ENCODE measurements at places on chromosomes 5 and 9. TPM values are rescaled to one million over a fixed set of nuclear protein-coding genes. Genes with fewer than 3 reads are reported as not detected.
A peak's percentile ranks its signal among the peaks of the same experiment; 100 is the strongest.

Gene ENC1
- total RNA-seq: 0.48 TPM

DNA sequence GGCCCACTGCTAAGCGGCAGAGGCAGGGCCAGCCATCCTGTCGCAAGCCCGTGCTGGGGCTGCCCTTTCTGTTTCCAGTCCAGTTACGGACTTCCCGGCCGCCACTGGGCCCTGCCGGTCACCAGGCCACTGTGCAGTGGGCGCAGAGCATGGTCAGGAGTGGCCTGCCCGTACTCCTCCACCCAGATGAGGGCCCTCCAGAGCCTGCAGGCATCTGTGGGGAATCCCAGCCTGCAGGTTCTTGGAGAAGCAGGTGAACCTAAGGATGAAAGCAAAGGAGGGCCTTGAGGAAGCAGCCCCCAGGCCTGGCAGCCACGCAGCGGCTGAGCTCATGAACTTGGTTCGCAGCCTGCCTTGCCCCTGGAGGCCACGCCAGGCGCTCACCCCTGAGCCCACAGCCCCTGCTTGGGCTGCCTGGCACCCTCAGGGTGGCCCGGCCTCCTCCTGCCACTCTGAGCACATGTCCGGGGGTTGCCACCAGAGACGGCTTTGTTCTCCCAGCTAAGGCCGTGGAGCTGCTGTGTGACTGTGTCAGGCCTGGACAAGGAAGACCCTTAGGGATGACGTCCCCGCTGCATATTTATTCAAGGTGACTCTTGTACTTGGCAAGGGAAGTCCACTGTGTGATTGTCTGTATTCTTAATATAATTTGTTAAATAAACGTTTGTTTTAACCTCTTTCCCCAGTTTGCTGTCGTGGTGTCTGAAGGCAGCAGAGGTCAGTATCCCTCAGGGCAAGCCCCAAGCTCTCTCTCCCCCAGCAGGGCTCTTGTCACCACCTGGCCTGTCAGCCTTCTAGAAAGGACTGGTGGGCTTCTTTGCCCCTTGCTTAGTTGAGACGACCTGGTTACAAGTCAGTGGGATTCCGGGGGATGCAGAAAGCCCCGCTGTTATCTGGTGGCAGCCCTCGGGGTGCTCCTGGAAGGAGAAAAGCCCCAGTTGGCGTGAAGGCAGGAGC is 107.1 kb upstream of the LMX1B start:
- DNase-seq: no peak

DNA sequence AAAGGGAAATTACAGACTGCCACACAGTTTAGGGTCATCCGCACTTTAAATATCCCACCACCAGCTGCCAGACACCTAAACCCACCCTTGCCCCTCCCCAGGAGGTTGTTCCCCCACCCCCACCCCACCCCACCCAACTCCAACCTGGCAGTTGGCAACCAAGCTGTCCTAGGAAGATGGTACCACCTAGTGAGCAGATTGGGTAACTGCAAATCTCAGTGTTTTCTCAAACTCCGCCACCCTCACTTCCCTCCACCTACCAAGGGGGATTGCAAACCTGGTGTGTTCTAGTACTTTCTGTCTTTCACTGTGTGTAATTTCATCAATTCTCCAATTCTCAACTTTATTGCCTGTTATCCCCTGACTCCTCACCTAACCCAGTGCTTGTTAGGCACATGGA is 323.8 kb upstream of the IRX2 start:
- DNase-seq: no peak

DNA sequence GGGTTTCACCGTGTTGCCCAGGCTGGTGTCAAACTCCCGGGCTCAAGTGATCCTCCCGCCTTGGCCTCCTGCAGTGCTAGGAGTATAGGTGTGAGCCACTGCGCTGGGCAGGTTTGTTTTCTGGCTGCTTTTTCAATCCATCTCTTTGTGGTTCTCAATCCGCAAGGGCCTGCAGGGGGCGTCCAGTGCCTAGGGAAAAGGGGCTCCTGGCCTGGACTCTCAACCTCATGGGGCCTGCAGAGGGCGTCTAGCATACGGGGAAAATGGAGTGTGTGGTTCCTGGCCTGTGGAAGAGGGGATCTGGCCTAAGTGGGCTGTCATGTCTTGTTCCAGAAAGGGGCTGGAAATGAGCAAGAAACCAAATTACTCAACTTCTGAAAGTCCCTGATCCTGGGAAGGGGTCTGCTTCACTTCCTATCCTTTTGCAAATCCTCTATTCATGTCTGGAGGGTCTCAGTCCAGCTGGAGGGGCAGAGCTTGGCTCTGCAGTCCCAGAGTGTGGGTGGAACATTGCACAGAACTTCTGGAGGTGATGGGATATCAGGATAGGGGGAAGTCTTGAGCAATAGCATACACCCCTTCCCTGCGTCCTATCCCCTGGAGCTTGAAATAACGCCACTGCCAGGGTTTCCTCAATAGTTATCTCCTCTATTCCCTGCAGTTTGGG is 12.7 kb upstream of the CCL27 start:
- peak; percentile 81 for DNase-seq

GRCh38 chr5:67366691-67367395 is 170.2 kb upstream of the CD180 start:
- DNase-seq: no peak

Gene CMBL
- 0.46 TPM for total RNA-seq

DNA sequence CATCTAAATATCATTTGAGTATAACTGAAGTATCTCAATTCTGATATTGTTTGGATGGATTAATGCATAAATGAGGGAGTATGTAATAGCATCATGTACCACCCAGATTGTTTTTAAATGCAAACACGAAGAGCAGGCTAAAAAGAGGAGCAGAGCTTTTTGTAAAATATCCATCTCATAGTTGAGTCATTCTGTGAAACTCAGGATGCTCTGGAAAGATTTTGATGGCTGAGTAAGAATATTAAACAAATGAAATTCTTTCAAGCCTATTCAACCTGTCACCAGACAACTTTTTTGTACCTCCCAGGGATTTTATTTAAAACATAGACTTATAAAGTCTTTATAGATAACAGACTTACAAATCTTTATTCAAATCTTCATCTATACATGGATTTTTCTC is 625.9 kb downstream of the TLE4 start:
- DNase-seq: no peak

GRCh38 chr9:37952731-37953130 is 48.8 kb upstream of the SLC25A51 start:
- no peak for DNase-seq

Gene ADAMTS16
- total RNA-seq: not detected
